ENCODE measurements at places on chromosomes 6 and 20.

DNA sequence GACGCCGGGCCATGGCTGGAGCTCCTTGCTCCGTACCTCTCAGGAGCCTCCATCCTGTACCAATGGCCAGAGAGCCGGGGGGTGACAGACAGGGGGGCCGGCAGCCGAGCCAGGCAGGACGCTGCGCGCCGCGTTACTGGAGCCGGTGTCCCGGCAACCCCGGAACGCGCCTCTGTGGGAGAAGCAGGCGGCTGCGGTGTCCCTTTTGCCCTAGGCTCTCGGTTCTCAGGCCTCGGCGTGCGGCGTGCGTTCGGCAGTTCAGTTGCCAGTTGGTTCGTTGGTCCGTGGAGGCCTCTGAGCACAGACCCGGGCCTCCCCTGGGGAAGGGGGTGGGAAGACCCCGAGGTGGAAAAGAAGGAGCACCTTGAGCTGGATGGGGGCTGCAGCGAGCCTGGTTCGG, at the start of gene SPATS1:
Gene SPATS1 (plus strand): TSS at position 162 of the 400 bp plus-strand sequence. CDS start 446 bp downstream, outside the sequence.
- DNase-seq, result no peak

GRCh38 chr20:2771631-2772080, 28.8 kb downstream of the CPXM1 start:
- no peak for DNase-seq

GRCh38 chr6:23031986-23032385, 462.6 kb downstream of the HDGFL1 start:
- DNase-seq, result no peak

- DNase-seq, result no peak
Observed at GRCh38 chr20:6265204-6265904, 142.5 kb upstream of the FERMT1 start.

DNA sequence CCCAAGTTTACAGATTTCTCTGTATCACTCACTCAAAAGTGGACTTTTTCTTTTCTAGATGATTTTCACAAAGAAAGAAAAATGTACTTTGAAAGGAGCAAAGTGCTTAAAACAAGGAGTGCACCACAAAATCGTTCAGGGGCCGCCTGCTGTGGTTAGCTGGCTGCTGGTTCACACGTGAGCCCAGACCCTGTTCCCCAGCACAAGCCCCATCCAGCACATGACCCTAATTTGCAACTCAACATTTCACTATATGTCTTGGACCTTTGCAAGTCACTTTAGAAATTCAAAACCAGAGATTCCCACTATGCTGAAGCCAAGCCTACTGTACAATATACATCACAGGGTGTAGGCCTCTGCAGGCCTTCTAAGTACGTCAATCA, 95.5 kb upstream of the NHSL1 start:
- no peak for DNase-seq

- no peak for DNase-seq
Observed at GRCh38 chr6:72748759-72749158, 126.9 kb downstream of the KCNQ5 start.

GRCh38 chr6:108592371-108593337, 31.9 kb downstream of the FOXO3 start:
- peak; percentile 26 for DNase-seq

- DNase-seq, result peak; percentile 36
Observed at GRCh38 chr6:134882426-134883038, 67.4 kb downstream of the ALDH8A1 start.

GRCh38 chr20:21719592-21720214, 14.2 kb downstream of the PAX1 start:
- no peak for DNase-seq

DNA sequence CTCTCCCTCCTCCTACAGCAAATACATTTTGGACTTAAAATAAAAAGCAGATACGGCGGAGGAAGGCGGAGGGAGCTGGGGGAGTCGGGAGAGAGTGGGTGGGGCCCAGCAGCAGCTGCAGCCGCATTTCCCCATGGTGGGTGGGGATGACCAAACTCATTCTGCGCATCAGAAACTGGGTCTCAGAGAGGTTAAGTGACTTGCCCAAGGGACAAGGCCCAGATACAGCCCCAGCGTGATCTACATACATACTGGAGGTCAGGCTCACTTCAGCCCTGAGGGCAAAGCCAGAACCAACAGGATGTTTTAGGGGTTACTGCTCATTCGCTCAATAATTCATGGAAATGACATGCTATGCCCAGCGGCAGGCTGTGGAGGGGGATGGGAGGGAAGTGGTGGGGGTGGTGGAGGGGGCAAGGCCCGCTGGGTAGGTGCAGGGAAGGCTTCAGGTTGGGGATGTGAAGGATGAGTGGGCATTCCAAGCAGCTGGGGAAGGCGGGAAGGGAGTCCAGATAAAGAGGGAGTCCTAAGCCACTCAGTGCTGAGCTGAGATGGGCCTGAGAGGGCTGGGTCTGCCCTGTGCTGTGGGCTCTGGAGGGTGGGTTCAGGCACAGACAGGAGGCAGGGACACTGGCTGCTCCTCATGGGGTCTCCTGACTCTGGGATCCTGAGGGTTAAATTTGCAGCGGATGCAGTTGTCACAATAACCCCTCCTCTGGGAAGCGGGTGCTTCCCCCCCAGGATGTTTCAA, 31.0 kb downstream of the DLGAP4 start:
- no peak for DNase-seq

GRCh38 chr20:44083220-44083933, 103.6 kb downstream of the JPH2 start:
- no peak for DNase-seq

DNA sequence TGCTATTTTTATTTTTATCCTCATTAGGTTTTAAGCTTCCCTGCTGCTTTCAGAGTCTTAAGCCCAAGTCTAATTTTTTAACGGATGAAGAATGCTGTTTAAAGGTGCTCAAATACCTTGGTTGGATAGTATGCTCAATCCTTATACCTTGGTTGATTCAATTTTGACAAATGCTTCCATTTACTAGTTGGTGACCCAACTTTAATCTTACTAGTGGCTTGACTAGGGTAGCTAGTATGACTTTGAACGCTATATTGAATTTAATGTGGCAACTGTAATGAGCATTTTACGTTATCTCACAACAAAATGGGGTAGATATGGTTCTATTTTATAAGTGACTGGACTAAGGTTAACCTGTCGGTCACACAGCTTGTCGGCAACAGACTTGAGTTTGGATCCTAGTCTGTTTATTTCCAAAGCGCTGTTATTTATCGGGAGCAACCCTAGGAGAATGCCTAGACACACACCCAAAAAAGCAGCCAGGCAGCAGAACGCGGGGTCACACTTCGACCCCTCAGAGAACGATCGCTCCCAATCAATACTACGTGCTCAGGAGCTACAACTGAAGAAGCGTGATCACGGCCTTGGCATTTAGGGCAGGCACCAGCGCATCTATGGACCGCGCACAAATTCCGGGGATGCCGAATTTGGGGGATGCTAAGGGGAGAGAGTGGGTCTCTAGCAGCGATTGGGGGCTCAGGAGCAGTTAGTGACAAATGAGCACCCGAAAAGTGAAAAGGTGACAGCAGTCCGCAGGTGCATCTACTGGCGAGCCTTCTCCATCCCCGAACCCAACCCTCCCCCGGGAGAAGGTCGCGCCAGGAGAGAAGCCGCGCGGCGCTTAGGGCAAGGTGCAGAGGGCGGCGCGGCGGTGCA, 586 bp upstream of the ALDH5A1 start:
- no peak for DNase-seq

GRCh38 chr6:43739642-43740091, 30.3 kb upstream of the VEGFA start:
- no peak for DNase-seq

DNA sequence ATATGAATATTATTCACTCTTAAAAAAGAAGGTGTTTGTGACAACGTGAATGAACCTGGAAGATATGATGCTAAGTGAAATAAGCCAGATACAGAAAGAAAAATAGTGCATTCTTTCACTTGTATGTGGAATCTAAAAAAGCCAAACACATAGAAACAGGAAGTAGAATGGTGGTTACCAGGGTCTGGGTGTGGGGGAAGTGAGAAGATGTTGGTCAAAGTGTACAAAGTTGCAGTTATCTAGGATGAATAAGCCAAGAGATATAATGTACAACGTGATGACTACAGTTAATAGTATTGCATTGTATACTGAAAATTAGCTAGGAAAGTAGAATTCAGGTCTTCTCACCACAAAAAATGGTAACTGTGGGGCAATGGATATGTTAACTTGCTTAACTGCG, 151.1 kb upstream of the HCRTR2 start:
- no peak for DNase-seq

DNA sequence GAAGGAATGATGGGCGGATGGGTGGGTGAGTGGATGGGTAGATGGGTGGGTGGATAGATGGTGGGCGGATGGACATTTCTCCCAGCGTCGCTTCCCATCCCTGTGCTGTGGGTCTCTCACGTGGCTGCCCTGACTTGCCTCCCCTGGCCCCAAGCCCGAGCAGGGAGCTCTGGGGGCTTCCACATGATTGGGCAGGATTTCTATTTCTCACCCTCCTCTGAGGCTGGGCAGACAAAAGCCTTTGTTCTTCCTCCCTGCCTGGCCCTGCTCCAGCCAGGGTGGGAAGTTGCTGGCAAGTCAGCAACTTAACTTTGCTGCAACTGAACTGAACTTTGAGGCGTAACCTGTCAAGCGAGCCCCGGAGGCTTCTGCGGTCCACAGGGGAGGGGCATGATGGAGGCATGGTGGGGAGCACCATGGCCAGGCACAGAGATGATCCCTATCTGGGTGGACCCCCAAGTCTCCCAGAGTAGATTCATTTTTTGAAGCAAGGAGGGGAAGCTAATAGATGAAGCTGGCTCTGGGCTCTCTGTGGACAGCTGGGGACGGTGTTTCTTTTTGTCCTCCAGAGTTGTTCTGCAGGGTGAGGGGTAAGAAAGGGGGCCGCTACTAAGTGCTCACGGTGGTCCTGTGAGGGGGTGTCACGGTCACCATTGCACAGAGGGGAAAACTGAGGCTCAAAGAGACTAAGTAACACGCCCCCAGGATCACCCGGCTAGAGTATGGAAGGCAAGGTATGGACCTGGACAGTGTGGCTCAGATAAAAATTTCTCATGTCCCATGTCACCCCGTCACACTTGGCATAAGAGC, 140.1 kb downstream of the CEBPB start:
- DNase-seq, result no peak

Data from stimulated activated CD4-positive, alpha-beta T cell treated with anti-CD3 and anti-CD28 coated beads, Interleukin-15, amount 100 ng/mL, for 48 hours (primary cell).